ENCODE measurements at places on chromosomes 3 and 15. TPM values are rescaled to one million over a fixed set of nuclear protein-coding genes. Genes with fewer than 3 reads are reported as not detected.

CDC25A gene
- total RNA-seq: 4.5 TPM

GABRA5 gene
- total RNA-seq: 0.57 TPM

MYLK gene
- total RNA-seq: 31.4 TPM

ATP13A5 gene
- 0.61 TPM for total RNA-seq

SH3GL3 gene
- total RNA-seq: 1.5 TPM

CLEC3B gene
- 4.3 TPM for total RNA-seq
